ENCODE measurements at places on chromosomes 11 and 22. TPM values are rescaled to one million over a fixed set of nuclear protein-coding genes. Genes with fewer than 3 reads are reported as not detected.

The FAM83F gene
- 54.5 TPM for total RNA-seq

The LSP1 gene
- total RNA-seq, result 70.4 TPM

The PATE4 gene
- total RNA-seq, result not detected

The XKR3 gene
- not detected for total RNA-seq

The CHRM1 gene
- 4.9 TPM for total RNA-seq

The LIF gene
- total RNA-seq, result 4.2 TPM

The NUCB2 gene
- 34.1 TPM for total RNA-seq

The SLC5A12 gene
- total RNA-seq, result not detected

The GRIK4 gene
- total RNA-seq, result not detected

The ROM1 gene
- total RNA-seq, result 0.80 TPM

The SHANK2 gene
- total RNA-seq, result 14.0 TPM

The PRRG4 gene
- 33.6 TPM for total RNA-seq

The LINC01488 gene
- total RNA-seq, result not detected

GRCh38 chr22:27776650-27776958 is 25.0 kb downstream of the MN1 start:
- no peak for DNase-seq

DNA sequence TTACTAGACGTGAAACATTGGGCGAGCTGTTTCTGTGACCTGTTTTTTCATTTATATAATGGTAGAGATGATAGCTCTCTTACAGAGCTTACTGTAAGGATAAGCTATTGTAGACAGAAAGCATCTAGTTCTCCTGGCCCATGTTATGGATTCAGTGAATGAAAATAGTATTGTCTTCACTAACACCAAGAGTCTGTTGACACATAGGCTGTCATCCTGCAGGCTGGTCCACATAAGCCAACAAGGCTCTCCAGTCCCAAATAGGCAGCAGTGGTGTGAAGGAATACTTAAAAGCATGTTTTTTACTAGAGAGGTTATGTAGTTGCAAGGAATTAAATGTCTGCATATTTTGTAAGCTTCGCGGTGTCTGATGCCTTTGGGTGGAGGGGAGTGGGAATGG is 377.8 kb upstream of the CCDC90B start:
- no peak for DNase-seq

DNA sequence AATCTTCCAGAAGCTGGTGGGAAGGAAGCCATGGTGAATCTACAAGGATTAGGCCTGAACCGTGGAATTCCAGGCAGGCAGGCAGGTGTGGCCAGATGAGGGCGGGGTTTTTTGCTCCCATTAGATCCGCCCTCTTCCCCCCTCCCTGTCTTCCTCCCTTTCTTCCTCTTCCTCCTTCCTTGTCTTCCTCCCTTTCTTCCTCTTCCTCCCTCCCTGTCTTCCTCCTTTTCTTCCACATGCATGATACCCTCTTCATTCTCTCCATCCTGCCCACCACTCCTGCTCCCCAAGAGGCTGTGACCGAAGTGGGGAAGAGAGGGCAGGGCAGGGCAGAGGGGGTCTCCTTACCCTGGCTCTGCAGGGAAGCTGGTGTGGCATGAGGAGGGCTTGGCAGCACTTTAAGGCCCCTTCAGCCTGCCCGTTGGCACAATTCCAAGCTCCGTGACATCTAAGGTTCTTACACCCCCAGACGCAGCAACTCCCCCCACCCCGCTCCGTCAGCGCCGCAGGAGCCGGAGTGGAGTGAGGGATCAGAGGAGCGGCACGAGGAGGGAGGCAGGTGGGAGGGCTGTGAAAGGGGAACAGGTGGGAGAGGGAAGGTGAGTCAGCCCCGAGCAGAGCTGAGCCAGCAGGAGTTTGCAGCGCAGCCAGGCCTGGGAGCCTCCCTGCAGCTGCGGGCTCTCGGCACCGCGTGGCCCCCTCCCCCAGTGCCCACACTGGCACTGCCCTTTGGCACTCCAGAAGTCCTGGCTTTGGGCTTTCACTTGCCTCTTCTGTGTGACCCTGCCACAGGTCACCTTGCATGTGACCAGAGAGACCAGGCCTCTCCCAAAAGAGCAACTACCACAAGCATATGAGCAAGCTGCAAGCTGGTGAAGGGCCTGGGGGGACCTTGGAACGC is 32.1 kb downstream of the KCNJ4 start:
- DNase-seq, result no peak

DNA sequence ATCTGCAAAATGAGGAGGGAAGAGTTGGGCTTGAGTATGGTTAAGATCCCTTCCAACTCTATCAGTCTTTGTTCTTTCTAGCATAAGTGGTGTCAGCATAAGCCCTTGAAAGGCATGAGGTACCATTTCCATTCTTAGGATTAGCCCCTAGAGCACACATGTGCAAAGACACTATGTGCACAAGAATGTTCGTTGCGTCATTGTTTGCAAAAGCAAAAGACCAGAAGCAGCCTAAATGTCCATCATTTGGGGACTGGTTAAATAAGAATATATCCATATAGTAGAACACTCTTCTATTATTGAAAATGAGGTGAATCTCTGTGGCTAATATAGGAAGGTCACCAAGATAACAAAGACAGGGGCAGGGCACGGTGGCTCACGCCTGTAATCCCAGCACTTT is 10.0 kb upstream of the KCTD14 start:
- no peak for DNase-seq

GRCh38 chr11:1310772-1311468 is 1.5 kb upstream of the TOLLIP start:
- DNase-seq, result peak; percentile 69

DNA sequence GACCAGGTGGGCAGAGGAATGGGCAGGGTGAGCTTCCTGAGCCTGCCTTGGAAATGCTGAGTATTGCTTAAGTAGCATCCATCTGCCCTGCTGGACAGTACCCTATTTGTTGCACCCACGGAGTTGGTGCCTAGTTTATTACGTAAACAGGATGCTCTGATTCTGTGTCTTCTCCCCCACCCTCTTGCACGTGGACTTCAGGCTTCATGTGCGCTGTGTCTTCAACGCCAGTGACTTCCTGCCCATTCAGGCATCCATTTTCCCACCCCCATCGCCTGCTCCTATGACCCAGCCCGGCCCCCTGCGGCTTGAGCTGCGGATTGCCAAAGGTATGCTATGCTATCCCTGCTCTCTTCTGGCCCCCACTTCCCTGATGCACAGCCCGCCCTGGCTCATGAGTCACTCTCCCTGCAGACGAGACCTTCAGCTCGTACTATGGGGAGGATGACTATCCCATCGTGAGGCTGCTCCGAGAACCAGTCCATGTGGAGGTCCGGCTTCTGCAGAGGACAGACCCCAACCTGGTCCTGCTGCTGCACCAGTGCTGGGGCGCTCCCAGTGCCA is 5.7 kb downstream of the ZP1 start:
- peak; percentile 77 for DNase-seq

DNA sequence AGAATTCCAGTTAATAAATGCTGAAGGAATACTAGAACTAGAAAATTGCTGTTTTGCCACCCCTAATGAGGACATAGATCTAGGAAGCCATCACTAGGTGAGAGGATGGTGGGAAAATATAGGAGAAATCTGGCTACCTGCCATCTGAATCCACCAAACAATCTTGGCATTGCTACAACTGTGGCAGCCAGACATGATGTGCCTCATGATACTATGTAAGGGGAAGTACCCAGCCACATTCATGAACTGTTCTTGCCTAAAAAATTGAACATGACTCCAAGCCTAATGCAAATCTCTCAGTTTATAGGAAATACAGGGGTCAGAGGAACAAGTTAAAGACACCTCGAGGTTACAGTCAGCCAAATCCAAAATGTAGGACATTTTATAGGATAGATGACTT is 72.8 kb downstream of the SFI1 start:
- DNase-seq, result no peak

DNA sequence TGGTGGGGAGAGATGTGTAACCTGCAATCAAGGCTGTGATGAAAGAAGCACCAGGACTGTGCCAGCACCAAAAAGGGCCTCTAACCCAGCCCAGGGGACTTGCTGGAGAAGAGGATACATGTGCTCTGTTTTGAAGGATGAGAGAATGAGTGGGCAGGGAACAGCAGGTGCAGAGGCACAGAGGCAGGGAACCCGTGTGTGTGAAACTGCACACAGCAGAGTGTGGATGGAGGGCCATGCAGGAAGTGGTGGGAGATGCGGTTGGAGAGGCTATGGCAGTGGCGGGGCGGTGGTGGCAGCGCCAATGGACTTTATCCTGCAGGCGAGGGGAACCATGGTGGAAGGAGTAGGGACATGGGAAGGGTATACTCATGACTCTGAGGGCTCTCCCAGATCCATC is 25.2 kb upstream of the LRRC32 start:
- no peak for DNase-seq

DNA sequence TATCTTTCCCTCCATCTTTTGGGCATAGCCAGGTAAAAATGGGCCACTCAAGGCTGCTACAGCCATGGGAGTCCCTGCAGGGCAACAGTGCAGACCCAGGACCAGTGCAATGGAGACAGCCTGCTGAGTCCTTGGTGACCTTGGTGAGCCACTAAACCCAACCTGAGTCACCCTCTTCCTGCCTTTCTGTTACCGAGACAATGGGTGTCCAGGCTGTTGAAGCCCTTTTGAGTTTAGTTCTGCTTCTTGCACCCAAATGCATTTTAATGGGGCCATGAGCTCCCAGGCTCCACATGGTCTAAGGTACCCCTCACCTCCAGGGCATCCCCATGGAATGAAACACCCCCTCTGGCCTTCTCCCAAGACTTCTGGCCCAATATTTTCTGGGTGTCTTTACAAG is 874 bp upstream of the PLAAT4 start:
- no peak for DNase-seq

DNA sequence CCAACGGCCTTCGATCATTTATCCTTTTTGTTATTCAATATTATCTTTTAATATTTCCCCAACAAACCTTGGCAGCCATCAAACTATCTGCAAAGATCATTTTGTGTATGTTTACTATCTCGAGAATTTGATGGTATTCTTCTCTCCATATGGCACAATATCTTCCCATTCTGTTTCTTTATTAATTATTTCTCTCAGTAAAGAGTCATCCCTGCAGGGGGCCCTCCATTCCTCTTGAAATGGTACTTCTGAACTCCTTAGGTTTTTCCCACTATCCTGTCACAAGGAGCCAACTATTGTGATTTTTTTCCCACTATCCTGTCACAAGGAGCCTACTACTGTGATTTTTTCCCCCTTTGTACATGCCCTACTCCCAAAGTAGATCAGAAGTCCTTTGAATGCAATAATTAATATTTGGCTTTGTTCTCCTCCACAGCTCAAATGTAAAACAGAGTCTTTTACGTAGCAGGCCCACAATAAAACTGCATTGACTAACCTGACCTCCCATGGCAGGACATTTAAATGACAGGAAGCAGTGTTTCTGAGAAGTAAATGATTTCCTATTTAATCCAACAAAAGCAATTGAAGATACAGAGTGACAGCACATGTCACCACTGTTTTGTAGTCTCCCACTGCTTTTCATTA is 43.3 kb downstream of the PDGFD start:
- no peak for DNase-seq

DNA sequence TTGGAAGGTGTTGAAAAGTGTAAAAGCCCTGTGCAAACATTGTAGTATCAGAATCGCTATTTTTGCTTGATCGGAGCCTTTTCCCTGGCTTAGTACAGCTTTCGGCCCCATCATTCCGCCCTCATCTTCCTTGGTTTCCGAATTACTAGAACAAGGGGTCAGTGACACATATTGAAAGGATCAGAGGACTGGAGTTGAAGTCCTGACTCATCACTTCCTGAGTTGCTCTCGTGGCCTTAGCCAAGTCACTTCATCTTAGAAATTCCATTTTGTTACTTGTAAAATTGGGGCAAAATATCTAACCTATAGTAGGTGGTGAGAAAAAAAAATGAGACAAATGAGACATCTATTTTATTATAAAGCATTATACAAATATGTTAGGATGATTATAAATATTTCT is 375.0 kb downstream of the NTM start:
- DNase-seq, result no peak

DNA sequence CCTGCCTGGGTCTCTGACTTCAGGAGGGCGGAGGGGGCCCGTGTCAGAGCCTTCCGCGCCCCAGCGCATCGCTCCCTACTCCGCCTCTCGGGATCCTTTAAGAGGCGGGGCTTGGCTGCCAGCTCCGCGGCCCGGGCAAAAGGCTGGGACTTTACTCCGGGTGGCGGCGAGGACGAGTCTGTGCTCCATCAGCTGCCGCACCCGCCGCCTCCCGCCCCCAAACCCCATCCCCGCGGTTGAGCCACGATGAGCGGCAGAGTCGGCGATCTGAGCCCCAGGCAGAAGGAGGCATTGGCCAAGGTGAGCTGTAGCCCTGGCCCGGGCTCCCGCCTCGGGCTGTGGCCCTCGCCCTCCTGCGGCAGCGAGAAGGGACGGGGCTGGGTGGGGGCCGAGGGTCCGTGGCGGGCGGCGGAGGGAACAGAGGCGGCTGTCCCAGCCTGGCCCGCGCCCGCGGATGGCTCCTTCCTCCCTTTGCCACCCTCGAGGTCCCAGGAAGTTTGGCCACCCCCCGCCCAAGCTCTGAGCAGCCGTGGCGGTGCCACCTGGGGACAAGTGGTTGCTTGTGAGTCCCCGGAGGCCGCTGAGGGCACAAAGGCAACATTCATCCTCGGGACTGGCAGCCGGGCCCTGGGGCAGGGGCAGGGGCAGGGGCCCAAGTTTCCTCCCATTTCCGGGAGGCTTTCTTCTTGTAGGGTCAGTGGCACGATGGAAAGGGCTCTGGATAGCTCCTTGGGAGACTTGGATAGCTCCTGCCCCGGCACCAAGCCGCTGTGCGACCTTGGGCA is at the start of gene SEC14L2:
SEC14L2 (plus strand) TSS at position 148 of the 785 bp plus-strand sequence; CDS start at position 247, 99 bp downstream.
- DNase-seq, result peak; percentile 81

GRCh38 chr22:24772493-24773220 is 1.9 kb downstream of the PIWIL3 start:
- no peak for DNase-seq

DNA sequence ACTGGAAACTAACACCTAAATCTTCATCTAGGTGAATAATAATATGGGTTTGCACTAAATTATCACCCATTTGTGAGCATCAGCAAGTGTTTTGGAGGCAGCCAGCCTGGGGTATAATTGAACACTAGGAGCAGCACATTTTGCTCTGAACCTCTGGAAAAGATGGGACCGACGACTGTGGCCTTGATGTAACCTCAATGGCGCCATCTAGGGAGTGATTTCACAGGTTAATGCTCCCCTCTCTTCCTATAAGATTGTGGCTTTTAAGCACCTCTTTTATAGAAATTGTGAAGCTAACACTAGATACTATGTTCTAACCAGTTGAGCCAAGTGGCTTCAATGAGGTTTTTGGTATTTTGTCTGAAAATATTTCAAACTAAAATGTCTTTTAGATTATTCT is 203.7 kb downstream of the NELL1 start:
- no peak for DNase-seq

GRCh38 chr11:129589190-129589860 is 213.7 kb downstream of the BARX2 start:
- no peak for DNase-seq
